Stimulated activated CD4-positive, alpha-beta T cell treated with anti-CD3 and anti-CD28 coated beads, Interleukin-1b, Interleukin-23, amount 100 ng/mL, for 4 hours (primary cell): ENCODE measurements at places on chromosomes 1 and 21.

DNA sequence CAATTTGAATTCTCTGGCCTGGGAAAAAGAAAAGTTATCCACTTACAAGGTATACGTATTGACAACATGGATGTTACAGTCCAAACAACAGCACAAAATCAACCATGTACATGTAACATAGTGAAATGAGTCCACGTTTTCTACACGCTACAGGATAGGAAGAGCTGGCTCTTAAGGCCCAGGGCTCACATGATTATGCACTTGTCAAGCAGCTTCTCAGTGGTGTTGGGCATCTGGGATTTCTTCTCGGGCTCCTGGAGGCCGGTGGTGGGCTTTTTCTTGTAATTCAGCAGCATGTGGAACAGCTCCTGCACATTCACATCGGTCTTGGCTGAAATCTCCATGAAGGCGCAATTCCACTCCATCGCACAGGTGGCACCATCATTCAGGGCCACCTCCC, 4.0 kb downstream of the DIRAS3 start:
- DNase-seq = no peak

GRCh38 chr1:159250638-159251216, 46.1 kb downstream of the ACKR1 start:
- DNase-seq = no peak

DNA sequence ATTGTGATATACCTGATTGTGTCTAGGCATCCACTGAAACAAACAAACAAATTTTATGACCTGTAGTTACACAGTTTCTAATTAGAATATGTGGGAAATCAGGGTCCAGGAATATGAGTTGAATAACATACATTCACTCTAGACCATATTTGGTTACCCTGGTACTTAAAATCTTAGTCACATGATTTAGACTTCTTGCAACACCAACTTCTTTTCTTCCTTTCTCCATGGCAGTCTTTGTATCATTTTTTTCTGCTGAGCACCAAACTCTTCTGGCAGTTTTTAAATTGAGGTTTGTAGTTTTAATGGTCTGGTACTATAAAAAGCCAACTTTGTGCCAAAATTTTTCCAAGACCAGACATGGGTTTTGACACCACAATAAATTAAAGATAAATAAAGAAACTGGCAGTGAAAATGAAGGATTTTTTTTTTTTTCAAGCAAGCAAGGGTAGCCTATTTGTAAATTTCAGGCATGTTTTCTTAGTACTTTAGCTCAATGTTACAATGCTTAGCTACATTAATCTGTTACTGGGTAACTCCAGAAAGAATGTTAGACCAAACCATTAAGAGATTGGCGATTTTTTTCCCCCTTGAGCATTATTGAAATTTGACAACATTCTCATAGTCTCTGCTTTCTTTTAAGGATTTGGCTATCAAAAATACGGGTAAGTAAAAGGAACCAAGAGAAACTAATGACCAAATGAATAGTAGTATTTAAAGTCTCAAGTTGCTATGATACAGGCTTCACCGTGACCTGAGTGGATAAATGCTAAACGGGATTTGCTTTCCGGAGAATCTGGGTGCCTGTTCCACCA, 108.5 kb downstream of the NFIA start:
- no peak for DNase-seq

GRCh38 chr1:248316796-248317195, 7.6 kb downstream of the OR2M7 start:
- DNase-seq = no peak

DNA sequence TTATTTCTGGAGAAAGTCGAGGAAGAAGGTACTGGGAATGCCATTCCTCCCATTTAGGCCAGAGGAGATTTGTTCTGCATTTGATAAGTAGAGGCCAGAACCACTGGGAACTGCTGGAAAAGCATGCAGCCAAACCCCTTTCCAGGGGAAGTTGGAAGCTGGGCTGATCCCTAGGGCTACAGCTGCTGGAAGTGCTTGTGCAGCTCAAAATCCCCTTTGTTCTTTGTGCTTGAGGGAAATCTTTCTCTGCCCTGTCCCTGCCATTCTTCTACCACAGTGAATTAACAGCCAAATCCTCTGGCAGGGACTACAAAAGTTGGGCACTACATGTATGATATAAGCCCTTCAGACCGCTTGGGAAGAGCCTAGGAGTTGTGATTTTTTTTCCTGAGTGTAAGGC, 734.1 kb downstream of the LRRIQ3 start:
- DNase-seq = no peak

GRCh38 chr1:18347559-18347958, 133.2 kb upstream of the KLHDC7A start:
- DNase-seq = no peak

DNA sequence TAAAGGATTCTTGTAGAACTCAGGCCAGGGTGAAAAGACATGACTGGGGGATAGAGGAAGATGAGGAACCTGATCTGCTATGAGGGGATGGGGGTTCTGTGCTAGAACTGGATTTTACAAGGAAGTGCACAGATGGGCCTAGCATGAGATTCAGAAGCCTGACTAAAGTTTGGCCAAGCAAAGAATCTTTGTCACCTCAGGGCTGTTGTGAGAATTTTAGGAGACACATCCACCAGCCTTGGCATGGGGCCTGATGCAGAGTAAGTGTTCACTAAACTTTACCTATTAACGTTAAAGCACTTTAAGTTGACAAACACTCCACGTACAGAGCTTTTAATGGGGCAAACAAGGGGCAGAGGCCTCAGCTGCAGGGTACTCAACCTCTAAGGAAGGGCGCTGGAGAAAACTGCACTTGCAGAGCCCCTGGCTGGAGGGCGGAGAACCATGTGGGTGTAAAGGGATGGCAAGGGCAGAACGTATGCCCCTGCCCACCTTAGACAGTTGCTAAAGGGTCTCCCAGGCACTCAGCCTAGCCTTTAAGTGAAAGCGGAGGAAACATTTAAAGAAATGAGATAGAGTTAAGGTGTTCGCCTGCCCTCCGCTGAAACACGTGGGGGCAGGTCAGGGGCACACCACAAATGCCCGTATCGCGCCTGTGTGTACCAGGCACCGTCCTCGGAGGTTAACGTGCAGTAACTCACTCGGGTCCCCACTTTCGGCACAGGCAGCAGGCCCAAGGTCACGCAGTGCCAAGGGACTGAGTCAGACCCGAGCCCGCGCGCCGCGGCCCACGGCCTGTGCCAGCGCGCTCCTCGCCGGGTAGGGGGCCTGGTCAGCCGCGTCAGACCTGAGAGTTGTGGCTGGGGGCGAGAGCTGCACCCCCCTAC, 990 bp upstream of the MRPS6 start:
- no peak for DNase-seq

DNA sequence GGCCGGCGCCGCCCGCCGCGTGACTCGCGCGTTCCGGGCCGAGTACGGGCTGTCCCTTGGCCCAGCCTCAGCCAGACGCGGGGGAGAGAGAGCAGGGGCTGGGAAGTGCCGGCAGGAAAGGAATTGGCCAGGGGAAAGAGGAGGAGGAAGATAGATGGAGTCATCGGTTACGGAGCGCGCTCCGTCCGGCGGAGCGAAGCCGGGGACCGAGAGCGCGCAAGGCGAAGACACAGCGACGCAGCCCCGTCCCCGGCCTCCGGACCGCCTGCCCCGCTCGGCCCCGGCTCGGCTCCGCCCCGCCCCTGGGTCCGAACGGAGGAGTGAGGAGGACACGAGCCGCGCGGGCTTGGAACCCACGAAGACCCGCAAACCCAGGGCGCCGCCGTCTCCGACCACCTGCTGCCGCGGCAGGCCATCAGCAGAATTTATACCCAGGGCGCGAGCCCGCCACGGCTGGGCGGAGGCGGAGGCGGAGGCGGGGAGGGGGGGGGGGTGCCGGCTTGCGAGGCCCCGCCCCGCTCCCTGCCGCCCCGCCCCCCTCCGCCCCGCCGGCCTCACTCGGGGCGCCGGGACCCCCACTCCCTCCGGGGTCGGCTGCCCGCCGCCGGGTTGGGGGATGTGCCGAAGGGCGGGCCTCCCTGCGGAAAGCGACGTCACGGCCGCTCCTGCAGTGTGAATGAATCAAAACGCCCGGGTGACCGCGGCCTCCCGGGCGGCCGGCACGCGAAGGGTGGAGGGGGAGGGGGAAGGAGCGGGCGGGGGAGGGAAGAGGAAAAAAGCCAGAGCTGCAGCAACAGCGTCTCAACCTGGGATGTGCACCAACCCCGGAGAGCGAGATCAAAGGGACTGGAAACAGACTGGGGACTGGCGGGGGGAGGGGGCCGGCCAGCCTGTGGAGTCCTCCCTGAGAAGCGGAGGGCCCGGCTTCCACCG, at the start of gene LHX4:
Gene LHX4, plus strand, starts transcription at position 782 of the 933 bp plus-strand sequence. CDS start 266 bp downstream, outside the sequence.
- DNase-seq = no peak

DNA sequence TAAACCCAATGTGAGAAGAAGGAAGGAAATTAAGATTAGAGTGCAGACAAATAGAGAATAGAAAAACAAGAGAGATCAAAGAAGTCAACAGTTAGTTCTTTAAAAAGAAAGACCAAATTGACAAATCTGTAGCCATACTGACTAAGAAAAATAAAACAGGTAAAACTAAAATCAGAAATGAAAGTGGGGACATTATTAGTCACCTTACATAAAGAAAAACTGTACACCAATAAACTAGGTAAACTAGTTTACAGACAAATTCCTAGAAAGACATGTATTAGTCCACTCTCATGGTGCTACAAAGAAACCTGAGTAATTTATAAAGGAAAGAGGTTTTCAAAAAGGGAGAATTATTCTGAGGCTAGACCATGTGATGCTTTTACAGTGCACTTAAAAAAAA, 22.3 kb downstream of the BLZF1 start:
- no peak for DNase-seq

DNA sequence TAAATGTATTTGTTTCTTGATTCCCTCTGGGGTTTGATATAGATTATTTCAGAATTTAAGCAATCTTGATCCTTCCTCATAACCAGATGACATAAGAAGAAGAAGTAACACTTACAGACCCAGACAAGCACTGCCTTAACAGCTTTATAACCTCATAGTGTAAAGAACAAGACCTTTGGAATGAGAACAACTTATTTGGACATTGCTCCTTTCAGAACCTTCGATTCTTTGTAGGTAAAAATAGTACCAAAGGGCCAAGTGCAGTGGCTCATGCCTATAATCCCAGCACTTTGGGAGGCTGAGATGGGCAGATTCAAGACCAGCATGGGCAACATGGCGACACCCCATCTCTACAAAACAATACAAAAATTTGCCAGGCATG, 15.0 kb downstream of the TM2D1 start:
- DNase-seq = no peak

GRCh38 chr1:151839457-151840403, at the start of gene C2CD4D:
C2CD4D (minus strand) TSS chr1:151839820; CDS start chr1:151838989, 831 bp downstream.
- DNase-seq = peak; percentile 61

DNA sequence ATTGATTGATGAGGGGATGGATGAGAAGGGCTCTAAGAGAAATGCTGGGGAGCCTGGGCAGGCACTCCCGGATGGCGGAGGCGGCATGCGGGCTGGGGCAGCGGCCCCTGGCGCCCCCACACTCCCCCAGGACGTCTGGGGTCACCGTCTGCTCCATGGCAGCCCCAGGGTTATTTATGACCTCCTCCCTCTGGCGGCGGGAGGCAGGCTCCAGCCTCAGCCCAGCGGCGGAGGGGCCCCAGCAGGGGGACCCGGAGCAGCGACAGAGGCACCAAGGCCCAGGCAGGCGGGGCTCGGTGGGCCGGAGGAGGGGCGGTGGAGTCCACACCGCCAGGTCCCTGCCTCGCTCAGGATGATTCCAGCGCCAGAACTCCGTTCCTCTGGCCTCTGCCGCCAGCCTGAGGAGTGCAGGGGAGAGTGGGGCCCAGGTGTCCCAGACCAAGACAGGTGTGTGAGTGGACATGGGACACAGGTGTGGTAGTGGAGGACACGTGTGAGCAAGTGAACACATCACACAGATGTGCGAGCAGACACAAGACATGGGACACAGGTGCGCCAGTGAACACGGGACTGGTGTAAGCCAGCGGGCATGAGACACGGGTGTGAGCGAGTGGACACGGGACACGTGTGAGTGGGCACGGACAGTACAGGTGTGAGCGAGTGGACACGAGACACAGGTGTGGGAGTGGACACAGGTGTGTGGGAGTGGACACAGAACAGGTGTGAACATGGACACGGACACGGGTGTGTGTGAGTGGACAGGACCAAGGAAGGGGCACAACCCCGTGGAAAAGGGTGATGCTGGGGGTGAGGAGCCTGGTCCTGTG, 2.5 kb upstream of the SAMD11 start:
- no peak for DNase-seq

GRCh38 chr1:40936931-40937339, 42.6 kb upstream of the CTPS1 start:
- no peak for DNase-seq

DNA sequence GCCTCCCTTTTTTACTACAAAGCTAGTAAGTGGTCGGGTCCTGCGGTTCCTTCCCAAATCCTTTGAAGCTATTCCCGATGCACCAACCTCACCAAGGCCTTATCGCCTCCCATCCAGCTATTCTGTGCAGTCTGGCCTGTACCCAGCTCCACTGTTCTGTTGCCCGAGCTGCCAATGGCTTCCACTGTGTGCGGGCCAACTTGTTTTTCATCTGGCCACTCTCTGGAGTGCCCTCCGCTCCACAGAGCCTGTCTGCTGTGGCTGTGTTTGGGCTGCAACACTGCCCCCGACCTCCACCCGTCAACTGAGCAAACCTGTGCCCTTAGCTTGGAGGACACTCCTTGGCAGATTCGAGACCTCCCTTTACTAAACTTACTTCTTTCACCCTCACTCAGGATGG, 125.0 kb downstream of the KIAA0319L start:
- no peak for DNase-seq

DNA sequence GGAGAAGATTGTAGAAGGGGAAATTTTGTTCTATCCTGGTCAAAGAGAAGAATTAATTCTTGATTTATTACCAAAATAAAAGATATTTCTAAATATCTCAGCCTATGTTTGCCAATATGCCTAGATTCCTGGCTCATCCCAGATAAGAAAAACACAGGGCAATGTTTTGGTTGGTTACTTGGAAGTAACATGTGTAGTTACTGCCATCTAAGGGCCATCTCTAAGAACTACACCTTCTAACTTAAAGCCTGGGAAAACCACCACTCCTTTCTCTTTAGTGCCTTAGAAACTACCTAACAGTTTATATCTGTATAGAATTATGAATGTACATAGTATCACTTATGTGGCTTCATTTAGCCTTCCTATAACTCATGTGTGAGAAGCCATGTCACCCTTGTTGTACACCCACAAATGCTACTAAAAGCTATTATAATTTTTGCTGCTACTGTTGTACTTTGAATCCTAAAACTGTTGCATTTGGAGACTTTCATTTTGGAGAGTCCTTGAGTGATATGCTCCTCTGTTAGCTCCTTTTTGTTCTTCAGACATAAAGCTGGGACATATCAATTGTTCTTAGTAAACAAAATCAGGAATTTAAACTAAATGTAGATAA, 4.5 kb downstream of the AIM2 start:
- no peak for DNase-seq

DNA sequence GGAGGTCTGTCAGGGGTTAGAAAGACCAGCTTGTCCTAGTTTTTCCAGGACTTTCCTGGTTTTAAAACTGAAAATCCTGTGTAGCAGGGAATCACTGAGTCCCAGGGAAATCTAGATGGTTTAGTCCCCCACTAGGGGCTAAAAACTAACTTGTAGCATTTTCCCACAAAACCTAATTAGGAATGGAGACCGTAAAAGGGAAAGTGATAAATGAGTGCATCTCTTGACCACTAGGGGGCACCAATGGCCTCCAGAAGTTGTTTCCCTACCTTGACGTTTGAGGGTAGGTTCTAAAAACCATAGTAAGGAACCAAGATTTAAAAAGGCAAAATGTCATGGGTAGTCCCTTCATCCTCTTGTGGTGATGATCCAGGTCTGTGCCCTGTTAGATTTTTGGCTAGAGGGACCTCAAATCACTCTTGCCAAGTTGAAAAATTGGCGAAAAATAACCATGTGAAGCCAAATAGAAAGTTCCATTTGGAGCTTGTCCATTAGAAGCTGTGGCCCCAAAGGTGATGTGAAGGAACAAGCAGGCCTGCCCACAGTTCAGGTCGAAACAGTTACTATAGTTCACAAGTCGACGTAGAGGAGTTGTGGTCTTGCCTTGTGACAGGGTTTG, 24.5 kb downstream of the CLIC6 start:
- DNase-seq = peak; percentile 28
